ENCODE measurements at places on chromosomes 7 and 10.

- no peak for DNase-seq
These were observed 52.1 kb downstream of the POLL start for GRCh38 chr10:101535949-101536348.

DNA sequence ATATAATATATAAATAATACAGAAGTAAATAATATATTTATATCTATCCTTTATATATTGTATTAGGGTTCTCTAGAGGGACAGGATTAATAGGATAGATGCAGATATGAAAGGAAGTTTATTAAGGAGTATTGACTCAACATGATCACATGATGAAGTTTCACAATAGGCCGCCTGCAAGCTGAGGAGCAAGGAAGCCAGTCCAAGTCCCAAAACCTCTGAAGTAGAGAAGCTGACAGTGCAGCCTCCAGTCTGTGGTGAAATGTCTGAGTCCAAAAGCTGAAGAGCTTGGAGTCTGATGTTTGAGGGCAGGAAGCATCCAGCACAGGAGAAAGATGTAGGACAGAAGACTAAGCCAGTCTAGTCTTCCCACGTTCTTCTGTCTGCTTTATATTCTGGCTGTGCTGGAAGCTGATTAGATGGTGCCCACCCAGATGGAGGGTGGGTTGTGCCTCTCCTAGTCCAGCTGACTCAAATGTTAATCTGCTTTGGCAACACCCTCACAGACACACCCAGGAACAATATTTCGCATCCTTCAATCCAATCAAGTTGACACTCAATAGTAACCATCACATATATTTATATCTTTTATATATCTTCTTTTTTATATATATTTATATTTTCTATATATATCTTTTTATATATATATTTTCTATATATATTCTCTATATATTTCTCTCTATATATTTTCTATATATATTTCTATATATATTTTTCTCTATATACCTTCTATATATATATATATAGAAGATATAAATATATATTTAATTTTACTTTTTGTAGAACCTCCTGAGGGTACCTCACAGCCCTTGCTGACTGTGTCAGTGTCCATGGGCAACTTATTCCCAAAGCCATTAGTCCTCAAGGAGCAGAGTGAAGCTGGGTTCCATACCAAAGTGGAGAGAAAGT is 24.6 kb upstream of the AKR1B10 start:
- DNase-seq: no peak

GRCh38 chr7:47578579-47579270 is 3.2 kb downstream of the TNS3 start:
- no peak for DNase-seq

GRCh38 chr10:3074145-3074665 is 6.9 kb downstream of the PFKP start:
- no peak for DNase-seq

DNA sequence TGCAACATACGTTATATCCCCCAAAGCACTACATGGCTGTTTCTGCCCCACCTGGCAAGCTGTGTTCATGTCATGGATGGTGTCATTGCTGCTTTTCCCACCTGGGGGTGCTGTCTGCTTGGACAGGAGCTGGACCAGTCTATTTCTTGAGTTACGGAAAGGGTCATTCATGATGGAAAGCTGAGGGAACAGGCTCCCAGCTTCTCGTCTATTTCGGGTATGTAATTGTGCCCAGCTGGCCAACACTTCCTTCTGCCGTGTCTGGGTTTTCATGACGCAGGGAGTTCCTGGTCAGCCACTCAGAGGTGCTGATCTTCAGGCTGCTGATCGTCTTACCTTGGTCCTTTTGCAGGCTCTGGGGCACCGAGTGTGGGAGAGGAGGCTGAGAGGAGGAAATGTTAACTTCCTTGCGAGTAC is 8.6 kb downstream of the BTBD16 start:
- DNase-seq: no peak

DNA sequence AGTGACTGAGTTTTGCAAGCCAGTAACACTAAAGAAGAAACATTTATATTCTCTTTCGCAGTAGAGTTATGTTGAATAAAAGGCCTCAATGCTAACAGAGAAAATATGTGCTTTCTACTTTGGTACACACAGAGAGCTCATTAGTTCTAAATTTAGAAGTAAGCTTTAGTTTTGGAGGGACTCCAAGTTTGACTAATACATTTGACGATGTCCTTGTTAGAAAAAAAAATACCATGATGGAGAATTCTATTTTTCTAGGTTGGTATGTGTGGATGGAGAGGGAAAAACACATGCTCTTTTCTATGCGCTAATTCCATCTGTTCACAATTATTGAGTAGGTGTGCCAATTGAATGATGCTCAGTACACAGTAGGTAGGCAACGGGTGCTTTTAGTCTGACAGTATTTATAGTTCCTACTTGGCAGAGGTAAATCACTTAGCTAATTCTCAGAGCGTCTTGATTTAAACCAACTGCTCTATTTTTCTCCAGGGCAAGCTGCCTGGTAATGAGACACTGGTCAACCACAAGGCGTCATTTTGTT is 327.2 kb upstream of the AKR1E2 start:
- DNase-seq: peak; percentile 19

DNA sequence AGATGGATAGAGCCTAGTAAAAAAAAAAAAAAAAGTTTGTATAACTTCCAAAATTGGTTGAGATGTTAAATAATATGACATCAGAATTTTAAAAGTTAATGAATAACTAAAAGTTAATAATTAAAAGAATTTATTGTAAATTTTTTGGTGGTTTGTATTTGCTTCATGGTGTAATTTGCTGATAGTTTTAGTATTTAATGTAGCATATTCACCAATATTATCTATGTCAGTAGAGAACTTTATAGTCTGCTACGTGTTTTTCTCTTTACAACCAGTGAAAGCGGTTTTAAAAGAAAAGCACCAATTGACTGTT is 51.8 kb upstream of the STEAP4 start:
- DNase-seq: no peak

DNA sequence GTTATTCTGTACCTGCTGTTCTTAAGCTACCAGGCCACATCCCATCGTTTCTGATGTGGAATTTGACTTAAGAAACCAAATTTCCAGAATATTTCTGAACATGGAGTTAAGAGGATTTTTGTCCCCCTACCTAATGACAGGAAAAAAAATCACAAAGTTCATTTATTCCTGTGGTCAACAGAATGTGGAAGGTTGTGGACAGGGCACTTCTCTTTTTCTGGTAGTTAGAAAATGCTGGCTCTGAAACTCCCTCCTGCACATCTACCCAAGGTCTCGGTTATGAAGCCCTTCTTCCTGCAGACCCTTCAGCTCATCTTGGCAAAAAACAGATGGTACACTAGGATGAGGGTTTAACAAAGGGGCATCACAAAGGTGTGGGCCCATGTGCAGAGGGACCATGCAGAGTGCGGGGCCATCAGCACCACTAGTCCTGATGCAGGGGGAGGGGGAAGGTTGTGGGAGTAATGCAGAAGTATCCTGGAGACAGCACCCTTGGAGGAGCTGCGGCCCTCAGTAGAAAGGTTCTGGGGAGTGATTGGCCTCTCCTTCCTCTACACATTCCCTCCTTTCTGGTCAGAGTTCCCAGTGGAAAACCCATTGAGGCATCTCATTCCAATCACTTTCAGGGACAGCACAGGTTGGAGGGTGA is 9.8 kb downstream of the ALOX5 start:
- DNase-seq: no peak

DNA sequence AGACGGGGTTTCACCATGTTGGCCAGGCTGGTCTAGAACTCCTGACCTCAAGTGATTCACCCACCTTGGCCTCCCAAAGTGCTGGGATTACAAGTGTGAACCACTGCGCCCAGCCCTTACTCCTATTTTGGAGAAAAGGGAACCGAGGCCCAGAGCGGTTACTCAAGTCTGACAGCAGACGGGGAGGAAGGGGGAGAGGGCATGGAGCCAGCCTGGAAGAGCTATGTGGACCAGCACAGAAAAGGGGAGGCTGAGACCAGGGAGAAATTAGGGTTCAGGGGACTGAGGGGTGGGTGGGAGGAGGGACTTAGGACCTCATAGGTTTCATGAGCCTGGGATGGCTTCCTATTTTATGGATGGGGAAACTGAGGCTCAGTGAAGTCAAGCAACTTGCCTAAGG is 1.5 kb downstream of the SFRP5 start:
- DNase-seq: no peak

GRCh38 chr10:109282510-109282909 is 640.8 kb downstream of the XPNPEP1 start:
- no peak for DNase-seq

DNA sequence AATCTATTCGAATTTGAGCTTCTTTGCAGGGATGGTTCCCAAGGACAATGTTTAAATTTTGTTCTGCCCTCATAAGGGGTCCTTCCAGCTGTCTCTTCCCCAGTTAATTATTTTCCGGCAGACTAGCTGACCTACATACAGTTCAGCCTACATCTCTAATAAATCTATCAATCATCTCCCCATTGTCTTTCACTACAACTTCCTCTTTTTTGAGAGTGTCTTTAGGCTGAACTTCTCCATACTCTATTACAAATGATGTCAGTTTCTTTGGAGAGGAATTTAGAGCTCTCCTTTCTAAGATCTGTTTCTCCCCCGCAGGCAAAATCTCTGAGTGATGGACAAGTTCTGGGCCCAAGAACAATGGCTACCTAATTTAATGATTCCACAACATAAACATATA is 122.2 kb downstream of the PCLO start:
- DNase-seq: no peak

DNA sequence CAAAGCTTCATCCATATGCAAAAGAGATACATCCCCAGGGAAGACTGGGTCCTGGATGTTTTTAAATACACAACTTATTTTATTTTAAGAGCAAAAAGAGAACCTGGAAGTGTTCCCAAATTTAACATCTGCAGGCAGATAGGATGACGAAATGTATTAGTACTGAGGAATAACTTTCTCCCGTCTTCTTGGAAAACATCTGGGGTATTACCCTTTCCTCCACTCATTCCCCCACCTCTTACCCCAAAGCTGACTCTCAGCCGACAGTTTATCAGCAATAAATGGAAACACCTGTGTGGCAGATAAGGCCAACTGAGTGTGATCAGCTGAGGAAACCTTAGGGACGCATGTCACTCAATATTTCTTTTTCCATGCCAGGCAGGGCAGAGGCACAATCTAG is 435.6 kb upstream of the NPVF start:
- DNase-seq: no peak

GRCh38 chr10:53894145-53894544 is 906.9 kb downstream of the PCDH15 start:
- DNase-seq: no peak
